Kidney (tissue), 22 donors: ENCODE measurements at places on chromosomes 11 and 22. TPM values are rescaled to one million over a fixed set of nuclear protein-coding genes. Genes with fewer than 3 reads are reported as not detected.

DNA sequence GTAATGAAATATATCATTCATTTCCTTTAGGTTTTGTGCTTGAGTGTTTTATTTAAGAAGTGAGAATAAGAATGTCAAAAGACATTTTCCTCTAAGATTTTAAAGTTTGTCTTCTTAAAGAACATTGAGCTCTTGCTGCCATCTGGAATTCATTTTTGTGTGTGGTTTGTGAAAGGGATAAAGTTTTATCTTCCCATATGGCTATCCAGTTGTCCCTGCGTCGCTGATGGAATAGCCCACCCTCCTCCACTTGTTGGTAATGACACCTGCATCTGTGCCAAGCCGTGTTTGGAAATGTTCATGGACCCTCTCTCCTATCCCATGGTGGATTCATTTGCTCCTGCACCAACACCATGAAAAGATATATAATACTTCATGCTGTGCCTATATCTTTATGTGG, 901.5 kb downstream of the BRD1 start:
- no peaks in the 10 kb centered on the region for H3K36me3 ChIP-seq
- no peak overlapping the region for H3K27ac ChIP-seq
- DNase-seq = no peak
- H3K4me3 ChIP-seq = no peak overlapping the region
- no peaks in the 10 kb centered on the region for H3K27me3 ChIP-seq
- H3K4me1 ChIP-seq = no peaks in the 10 kb centered on the region

DNA sequence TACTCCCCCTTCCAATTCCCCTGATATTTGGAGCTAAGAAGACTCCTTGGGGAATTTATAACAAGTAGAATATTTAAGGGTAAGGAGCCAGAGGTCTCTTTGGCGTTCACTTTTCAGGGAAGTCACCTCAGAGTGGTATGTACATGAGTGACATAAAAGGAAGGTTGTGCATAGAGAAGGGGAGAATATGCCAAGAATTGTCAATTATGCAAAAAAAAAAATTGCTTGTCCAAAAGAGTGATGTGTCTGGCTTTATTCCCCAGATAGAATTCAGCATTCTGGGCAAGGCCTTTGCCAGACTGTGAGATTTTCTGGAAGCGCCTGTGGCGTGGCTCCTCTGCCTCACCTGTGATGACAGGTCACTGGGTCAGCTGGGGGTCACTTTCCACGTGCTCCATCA, 170.2 kb downstream of the MIAT start:
- DNase-seq = no peak
- H3K36me3 ChIP-seq = no peaks in the 10 kb centered on the region
- H3K4me1 ChIP-seq = no peaks in the 10 kb centered on the region
- no peak overlapping the region for H3K27ac ChIP-seq
- H3K27me3 ChIP-seq = no peaks in the 10 kb centered on the region

DNA sequence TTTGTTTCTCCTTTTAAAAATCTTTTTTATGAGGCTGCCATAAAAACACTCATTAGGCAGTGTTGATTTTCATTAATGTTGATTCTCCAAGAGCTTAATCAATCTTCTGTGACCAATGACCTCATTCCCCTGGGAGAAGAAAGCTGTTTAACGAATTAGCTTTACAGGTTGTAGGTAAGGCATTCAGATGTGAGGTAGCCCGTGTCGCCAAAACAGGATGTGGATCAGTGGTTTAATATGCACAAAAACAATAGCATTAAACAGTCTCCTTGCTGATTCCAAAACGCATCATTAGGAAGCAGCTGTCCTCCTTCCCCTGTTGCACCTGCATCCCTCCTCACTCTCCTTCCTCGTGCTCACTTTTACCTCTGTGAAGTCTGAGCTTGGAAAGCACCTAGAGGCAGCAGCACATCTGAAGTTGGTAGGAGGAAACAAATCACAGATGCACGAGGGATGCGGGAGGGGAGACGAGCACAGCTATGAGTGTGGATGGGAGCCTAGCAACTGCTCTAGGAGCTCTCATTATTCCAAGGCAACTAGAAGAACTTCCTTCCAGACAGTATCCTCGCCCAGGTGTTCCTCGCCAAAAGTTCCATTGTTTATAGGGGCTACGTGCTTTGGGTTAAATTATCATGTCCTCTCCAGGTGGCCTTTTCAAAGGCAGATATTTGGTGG, 179.4 kb upstream of the SNX19 start:
- no peak overlapping the region for H3K4me3 ChIP-seq
- no peak for DNase-seq
- no peaks in the 10 kb centered on the region for H3K4me1 ChIP-seq
- no peak overlapping the region for H3K27ac ChIP-seq

DNA sequence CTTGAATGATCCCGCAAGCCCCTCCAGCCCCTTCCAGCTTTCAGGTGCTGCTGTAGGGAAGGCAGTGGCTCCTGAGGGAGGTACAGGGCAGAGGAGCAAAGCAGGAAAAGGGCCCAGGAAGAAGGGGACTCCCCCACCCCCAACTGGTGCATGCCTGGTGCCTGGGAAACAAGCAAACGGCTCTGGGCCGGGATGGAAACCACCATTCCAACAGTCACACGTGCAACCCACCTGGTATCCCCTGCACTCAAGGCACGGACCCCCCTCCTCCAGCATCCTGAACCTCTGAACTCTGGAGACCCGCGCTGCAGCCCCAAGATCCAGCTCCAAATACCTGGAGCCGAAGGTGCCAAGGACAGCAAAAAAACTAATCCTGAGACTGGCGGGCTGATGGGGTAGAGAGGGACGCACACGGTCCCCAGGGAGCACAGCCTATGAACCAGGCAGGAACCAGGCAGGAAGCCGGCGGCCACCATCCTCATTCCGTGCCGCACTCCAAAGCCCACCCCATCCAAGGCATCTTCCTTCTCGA, 537 bp downstream of the SCN4B start:
- peaks cover 23% of the 10 kb centered on the region for H3K27me3 ChIP-seq
- peaks cover 15% of the 10 kb centered on the region for H3K4me1 ChIP-seq
- H3K4me3 ChIP-seq = no peak overlapping the region
- H3K27ac ChIP-seq = no peak overlapping the region
- no peaks in the 10 kb centered on the region for H3K36me3 ChIP-seq

DNA sequence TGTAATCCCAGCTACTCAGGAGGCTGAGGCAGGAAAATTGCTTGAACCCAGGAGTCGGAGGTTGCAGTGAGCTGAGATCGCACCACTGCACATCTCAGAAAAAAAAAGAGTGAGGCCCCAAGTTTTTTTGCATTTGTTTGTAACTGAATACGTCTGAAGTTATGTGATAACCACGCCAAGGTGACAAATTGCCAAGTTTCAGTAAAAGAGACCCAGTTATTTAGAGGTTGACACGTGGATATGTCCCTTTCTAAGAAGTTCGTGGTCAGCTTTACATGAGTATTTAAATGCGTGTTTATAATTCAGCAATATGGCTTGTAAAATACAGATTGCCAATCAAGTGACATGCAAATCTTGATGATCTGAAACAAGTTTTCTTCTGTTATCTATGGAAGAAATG, 8.0 kb downstream of the PPARA start:
- peaks cover 39% of the 10 kb centered on the region for H3K4me1 ChIP-seq
- H3K27me3 ChIP-seq = no peaks in the 10 kb centered on the region
- DNase-seq = no peak
- H3K36me3 ChIP-seq = peaks cover 8% of the 10 kb centered on the region
- peak overlapping the region; percentile 7 for H3K27ac ChIP-seq

DNA sequence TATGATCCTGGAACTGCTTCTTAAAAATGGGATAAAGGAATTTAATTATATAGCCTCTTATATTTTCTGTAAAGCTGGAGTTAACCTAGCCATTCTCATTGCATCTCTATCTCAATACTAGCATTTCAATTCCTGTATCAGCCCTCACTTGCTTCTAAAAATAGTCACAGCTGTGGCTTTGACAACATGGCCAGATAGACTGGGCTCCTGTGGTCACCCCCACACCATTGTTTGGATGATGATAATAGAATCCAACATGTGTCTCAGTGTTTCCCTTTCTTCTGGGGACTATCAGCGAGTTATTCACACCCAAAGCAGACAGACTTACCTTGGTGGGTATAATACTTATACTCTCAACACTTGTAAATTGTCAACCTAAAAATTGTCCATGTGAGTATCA, 6.9 kb downstream of the VWA5A start:
- H3K27ac ChIP-seq = no peak overlapping the region
- H3K4me3 ChIP-seq = no peak overlapping the region
- H3K4me1 ChIP-seq = no peaks in the 10 kb centered on the region
- H3K36me3 ChIP-seq = peaks cover 16% of the 10 kb centered on the region

DNA sequence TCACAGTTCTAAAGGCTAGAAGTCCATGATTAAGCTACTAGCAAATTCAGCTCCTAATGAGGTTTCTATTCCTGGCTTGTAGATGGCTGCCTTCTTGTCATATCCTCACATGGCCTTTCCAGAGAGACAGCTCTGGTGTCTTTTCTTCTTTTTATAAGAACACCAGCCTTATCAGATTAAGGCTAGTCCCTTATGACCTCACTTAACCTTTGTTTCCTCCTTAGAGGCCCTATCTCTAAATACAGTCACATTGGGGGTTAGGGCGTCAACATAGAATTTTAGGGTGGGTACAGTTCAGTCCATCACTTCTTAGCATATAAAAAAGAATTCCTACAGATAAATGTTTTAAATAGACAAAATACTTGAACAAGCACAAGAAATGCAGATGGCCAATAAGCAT, 18.2 kb upstream of the CLPB start:
- H3K27ac ChIP-seq = no peak overlapping the region
- no peaks in the 10 kb centered on the region for H3K36me3 ChIP-seq
- DNase-seq = no peak

- no peaks in the 10 kb centered on the region for H3K4me1 ChIP-seq
- DNase-seq = no peak
- no peak overlapping the region for H3K27ac ChIP-seq
- H3K4me3 ChIP-seq = no peak overlapping the region
Measured at GRCh38 chr11:77467233-77467632, 6.7 kb downstream of the PAK1 start.

DNA sequence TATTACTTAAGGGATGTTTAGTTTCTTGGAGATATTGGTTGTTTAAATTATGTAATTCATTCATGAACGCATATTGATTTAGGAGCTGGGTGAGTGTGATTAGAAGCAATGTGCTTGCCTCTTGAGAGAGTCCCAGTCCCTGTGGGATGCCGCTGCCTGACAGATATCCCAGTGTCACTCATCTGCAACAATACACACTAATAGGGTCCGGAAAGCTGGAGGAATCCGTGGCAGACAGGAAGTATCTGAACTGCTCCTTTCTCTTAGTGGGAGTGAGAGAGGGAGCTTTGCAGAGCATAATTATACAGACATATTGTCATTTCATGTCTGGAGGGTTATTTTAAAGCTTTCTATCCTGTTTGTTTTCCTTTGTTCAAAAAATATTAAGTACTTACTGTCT, 17.4 kb downstream of the AMOTL1 start:
- H3K27ac ChIP-seq = no peak overlapping the region
- H3K4me3 ChIP-seq = no peak overlapping the region
- no peaks in the 10 kb centered on the region for H3K36me3 ChIP-seq
- no peaks in the 10 kb centered on the region for H3K4me1 ChIP-seq
- no peaks in the 10 kb centered on the region for H3K27me3 ChIP-seq
- peak; percentile 36 for DNase-seq

DNA sequence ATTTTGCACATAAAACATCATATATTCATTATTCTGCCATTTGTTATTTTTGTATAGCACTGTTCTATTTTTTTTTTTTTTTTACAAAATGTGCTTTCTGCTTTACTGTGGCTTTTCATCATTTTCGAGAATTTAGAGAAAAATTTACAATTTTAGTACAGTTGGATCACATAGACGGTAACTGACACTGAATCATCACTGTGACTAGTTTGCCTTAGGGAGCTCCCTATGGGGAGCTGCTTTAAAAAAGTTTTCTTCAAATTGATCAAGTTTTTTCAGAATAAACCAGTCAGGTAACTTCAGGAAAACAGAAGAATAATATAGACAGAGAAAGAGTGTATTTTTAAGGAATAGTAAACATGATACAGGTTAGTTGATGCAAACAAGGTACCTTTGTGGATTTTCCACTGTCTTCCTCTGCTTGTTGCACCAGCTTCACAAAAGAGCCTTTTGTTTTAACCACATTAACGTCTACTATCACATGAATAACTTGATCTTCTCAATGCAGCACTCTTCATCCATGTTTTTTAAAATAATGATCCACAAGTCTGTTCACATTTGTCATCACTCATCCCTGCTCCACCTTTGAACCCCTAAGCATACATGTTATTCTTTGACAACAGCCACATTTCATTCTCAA, 327.0 kb downstream of the DYNC2H1 start:
- H3K36me3 ChIP-seq = no peaks in the 10 kb centered on the region
- H3K27ac ChIP-seq = no peak overlapping the region
- H3K4me3 ChIP-seq = no peak overlapping the region
- no peaks in the 10 kb centered on the region for H3K4me1 ChIP-seq

GRCh38 chr22:42562279-42562678, 8.5 kb downstream of the SERHL2 start:
- no peaks in the 10 kb centered on the region for H3K36me3 ChIP-seq
- no peaks in the 10 kb centered on the region for H3K27me3 ChIP-seq
- DNase-seq = peak; percentile 55

DNA sequence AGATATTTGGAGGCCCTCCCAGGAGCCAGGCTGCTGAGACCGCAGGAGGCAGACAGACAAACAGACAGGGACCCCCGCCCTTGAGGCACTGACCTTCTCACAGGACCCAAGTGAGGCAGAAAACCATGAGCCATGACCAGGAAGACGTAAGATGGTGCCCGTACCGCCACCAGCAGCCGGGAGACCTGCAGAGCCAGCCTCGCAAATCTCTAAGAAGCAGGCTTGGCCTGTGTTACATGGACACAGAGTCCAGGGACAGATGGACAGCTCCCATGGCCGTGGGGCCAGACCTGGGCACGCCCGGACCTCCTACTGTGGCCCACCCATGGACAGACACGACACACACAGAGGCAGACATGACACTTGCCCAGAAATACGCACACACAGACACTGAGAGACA, 30.7 kb upstream of the TOLLIP start:
- no peak for DNase-seq
- peaks cover 8% of the 10 kb centered on the region for H3K4me1 ChIP-seq
- H3K4me3 ChIP-seq = no peak overlapping the region
- H3K27ac ChIP-seq = no peak overlapping the region

DNA sequence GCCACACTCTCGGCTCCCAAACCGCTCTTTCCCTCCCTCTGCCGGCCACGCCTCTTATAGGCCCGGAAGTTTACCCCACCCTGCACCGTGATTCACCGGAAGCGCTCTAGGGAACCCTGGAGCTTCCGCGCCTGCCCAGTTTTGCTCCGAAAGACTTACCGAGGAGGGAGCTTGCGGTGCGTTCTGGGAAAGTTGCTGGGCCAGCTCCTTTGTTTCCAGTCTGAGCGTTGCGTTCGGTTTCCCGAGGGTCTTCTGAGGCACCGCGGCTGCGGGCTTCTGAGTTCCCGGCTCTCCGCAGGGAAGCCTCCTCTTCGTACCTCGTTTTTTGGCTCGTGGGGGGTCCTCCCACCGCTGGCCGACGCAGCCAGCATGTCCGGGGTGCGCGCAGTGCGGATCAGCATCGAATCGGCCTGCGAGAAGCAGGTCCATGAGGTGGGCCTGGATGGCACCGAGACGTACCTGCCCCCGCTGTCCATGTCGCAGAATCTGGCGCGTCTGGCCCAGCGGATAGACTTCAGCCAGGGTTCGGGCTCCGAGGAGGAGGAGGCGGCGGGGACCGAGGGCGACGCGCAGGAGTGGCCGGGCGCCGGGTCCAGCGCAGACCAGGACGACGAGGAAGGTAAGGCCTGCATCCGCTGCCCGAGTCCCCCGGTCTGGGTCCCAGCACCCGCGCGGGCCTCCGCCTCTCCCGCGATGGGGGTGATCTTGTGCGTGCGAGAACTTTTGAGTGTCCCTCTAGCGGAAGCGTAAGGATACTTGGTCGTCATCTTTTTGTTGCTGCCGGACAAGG, at the start of gene MED17:
MED17 (plus strand) TSS at position 138 of the 790 bp plus-strand sequence; CDS start at position 370, 232 bp downstream.
- H3K27me3 ChIP-seq = no peaks in the 10 kb centered on the region
- H3K4me3 ChIP-seq = peak within 1 kb of the TSS; percentile 99
- peaks cover 3% of the 10 kb centered on the region for H3K4me1 ChIP-seq
- H3K36me3 ChIP-seq = no peaks in the 10 kb centered on the region
- DNase-seq = peak; percentile 98

The C22orf42 gene
- total RNA-seq = not detected

The CRYBB3 gene
- total RNA-seq = not detected

The MMP27 gene
- total RNA-seq = not detected
